ENCODE measurements at places on chromosomes 5 and 9.
A peak's percentile ranks its signal among the peaks of the same experiment; 100 is the strongest.

GRCh38 chr5:135476615-135477581 lies 24.7 kb upstream of the TIFAB start:
- no peak for DNase-seq

DNA sequence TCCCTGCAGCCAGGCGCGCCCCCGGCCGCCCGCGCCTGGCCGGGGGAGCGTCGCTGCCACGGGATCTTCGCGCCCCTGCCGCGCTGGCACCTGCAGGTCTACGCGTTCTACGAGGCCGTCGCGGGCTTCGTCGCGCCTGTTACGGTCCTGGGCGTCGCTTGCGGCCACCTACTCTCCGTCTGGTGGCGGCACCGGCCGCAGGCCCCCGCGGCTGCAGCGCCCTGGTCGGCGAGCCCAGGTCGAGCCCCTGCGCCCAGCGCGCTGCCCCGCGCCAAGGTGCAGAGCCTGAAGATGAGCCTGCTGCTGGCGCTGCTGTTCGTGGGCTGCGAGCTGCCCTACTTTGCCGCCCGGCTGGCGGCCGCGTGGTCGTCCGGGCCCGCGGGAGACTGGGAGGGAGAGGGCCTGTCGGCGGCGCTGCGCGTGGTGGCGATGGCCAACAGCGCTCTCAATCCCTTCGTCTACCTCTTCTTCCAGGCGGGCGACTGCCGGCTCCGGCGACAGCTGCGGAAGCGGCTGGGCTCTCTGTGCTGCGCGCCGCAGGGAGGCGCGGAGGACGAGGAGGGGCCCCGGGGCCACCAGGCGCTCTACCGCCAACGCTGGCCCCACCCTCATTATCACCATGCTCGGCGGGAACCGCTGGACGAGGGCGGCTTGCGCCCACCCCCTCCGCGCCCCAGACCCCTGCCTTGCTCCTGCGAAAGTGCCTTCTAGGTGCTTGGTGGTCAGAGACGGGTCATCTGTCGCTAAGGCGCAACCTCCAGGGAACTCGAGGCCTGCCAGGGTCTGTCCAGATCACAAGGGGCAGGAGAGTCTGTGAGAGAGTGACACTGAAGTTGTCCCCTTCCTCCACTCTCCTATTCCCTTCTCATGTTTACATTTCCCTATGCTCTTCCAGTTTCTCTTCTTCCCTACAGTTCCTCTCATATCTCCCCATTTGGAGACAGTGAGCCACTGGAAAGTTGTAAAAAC lies 1.3 kb downstream of the GPR150 start:
- DNase-seq, result no peak

DNA sequence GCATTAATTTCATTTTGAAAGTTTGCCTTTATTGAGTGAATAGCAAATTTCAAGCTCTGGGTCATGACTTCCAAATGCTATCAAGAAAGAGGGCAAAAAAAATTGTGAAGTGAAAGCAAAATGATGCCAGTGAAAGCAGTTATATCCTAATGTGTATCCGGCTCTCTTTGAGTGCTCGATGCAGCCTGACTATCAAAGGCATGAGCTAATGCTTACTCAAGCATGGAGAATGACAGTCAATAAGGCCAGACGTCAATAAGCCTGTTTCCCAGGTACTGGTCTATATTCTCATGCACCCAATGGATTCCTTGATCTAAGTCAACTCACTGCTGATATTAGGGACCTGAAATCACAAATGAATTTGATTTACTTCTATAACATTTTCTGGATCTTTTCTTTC lies 435.5 kb downstream of the CAAP1 start:
- DNase-seq, result no peak

DNA sequence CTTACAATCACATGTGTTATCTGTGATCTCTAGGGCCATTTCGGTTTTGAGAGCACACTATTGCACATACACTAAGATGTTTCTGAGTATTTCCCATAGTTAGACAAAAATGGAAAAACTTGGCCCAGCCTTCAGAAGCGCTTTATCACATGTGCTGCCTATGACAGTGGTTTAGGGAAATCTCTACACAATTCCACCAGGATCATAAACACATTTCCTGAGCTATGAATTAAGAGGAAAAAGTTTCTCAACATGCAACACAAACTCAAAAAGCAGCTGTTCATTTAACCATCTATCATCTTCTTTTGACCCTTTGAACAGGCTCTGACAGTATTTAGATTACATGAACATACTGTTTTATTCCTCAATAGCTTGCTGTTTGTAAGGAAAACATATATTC lies 15.1 kb downstream of the FGF1 start:
- DNase-seq, result no peak

- no peak for DNase-seq
Observed at GRCh38 chr9:72046630-72047456, 13.6 kb downstream of the C9orf57 start.

DNA sequence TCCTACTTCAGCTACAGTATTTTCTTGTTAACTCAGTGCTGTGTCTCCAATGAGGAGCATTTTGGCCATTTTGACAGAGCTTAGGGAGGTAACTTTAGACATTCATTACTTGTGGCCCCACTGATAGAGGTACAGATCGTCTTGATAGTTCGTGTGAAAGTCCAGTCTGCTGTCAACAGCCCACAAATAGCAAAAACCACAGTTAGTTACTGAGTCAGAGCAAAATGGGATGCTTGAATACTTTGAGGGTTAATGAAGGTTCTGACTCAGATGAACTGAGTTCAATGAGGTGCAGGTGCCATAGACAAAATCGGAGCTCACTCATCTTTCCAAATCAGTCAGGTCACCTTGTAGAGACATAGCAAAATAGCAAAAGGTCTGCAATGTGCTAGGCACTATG lies 163.1 kb upstream of the TLE4 start:
- no peak for DNase-seq

DNA sequence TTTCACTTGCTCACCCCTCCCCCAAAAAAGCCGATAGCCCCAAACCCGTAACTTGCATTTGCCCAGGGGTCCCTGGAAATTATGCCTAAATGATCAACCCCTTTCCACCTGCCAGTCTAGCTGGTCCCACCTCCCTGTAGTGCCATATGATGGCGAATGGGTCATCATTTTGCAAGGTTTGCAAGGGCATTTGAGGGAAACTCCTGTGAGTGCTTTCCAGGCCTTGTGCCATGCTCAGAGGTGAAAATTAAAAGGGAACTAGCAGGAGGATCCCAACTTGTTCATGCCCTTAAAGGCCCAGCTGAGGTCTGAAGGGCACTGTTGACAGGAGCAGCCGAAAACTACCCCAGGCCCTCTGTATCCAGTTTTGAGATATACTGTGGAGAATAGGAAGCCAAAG lies 192.9 kb downstream of the NR3C1 start:
- no peak for DNase-seq

- DNase-seq, result no peak
Observed at GRCh38 chr9:97406620-97407177, 5.2 kb upstream of the TDRD7 start.

DNA sequence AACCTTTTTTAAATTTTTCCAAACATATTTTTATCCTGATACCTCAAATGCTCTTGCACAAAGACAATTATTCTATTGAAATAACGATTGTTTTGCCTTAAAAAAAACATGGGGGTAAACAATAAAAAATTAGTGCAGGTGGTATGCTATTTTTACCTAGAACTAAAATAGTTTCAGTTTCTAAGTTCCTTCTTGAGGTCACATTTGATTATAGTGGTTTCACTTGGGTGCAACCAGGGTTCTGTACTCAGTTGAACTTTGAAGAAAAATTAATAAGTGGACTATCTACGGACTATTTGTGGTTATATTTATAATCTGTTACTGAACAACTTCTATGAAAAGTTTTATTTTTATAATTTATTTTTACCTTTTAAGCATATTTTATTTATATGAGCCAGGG lies 387.1 kb upstream of the IZUMO3 start:
- DNase-seq, result no peak

DNA sequence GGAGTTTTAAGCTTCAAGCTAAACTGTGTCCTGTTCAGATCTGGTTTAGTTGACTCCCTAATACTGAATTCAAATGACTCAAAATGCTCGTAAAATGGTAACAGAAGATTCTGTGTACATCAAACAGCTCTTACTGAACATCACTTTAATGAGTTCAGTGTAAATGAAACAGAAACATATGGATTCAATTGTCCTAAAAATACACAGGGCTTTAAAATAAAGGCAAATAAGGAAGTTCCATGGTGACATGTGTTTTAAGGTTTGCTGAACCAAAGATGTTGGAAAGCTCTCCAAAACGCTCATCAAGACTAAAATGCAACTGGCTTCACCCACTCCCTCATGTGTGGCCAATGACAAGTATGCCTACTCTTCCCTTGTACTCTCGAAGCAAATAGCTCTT lies 340.0 kb upstream of the PIK3R1 start:
- no peak for DNase-seq

GRCh38 chr9:135494791-135495559 lies 5.5 kb upstream of the MRPS2 start:
- DNase-seq, result no peak

DNA sequence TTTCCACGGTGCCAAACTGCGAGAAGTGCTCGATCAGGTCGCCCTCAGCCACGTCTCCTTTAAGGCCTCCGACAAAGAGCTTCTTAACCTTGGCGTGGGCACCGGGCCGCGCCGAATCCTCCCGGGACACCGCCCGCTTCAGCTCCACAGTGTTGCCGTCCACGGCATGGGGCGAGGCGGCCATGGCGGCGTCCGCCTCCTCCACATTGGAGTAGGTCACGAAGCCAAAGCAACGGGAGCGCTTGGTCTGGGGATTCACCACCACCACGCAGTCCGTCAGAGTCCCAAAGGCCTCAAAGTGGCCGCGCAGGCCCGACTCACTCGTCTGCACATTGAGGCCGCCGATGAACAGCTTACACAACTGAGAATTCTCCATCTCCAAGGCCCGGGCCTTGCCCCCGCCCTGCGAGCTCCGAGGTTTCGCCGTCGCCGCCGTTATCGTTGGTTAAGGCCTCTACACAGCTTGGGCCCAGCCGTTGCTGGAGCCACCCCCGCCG lies 424 bp downstream of the HNRNPA0 start:
- no peak for DNase-seq

DNA sequence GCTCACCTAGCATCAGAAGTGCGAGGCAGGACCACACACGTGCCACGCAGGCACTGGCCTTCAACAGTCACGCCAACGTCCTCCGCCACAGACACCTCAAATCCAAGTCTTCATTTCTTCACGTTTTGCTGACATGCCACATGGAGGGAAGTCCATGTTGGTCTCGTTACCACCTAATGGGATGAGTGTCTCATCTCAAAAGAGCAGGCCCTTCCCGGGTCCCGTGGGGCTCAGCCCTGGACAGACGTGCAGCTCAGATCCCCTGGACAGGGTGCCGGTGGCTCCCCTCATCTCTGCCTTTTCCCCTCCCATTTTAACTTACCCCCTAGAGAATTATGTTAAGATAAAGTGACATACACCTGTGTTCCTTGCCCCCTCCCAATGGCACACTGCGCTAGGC lies 76.8 kb downstream of the MRPL36 start:
- no peak for DNase-seq

DNA sequence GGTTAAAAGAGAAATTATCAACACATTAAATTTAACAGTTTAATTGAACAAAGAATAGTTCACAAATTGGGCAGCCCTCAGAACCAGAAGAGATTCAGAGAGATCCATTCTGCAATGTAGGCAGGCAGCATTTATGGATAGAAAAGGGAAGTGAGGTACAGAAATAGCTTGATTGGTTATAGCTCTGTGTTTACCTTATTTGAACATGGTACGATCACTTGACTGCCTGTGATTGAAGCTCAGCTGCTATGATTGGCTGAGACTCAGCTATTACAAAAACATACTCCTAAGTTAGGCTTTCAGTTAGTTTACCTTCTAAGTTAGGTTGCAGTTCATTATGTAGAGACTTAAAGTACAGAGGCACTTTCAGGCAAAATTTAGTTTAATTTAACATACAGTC lies 7.3 kb downstream of the CNTRL start:
- no peak for DNase-seq

- no peak for DNase-seq
Observed at GRCh38 chr5:114447084-114447773, 85.4 kb downstream of the KCNN2 start.

GRCh38 chr5:126433701-126434100 lies 10.5 kb downstream of the GRAMD2B start:
- DNase-seq, result no peak

DNA sequence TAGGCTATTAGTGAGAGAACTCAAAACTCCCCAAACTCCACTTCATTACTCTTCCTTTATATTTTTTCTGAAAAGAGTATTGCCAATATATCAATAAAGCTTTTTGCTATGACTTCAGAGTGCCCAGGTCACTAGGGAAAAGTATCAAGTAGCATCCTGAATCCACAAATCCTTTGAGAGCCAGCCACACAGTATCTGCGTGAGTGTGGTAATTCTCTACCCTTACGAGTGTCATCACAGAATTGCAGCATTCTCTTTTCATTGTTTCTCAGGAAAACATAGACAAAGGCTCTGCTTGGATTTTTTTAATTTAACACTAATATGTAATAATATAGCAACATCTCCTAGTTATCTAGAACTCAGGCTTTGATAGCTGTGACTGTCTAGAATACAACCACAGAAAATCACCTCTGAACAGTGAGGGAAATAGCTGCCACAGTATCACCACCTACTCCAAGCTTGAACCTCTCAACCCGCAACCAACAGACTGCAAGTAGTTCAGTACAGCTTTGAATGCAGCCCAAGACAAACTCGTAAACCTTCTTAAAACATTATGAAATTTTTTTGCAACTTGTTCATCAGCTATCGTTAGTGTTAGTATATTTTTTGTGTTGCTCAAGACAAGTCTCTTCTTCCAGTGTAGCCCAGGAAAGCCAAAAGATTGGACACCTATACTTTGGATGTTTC lies 79.3 kb upstream of the CCDC152 start:
- no peak for DNase-seq

DNA sequence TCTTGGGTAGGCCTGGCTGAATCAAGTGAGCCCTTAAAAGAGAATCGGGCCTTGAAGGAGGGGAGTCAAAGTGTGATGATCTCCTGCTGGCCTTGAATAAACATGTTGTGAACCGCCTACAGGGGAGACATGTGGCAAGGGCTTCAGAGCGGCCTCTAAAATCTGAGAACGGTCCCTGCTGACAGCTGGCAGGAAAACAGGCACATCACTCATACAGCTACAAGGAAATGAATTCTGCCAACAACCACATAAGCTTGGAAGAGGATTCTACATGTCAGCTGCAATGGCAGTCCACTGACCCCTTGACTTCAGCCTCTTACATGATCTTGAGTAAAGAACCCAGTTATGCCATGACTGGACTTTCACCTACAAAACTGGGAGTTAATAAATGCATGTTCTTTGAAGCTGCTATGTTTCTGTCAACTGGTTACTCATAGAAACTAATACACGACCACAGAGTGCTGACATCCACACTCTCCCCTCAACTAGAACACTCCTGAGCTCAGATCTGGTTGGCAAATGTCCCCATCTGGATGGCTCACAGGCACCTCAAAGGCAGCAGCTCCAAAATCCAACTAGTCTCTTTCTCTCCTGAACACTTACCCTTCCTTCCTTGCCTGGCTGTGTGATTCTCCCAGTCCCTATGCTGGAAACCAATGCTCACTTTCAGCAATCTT lies 333.1 kb downstream of the ASTN2 start:
- peak; percentile 66 for DNase-seq

GRCh38 chr9:77602852-77603251 lies 45.3 kb downstream of the GNA14 start:
- no peak for DNase-seq

GRCh38 chr9:86175223-86175622 lies 75.9 kb upstream of the GOLM1 start:
- DNase-seq, result no peak

GRCh38 chr9:82797534-82797933 lies 265.4 kb downstream of the RASEF start:
- DNase-seq, result peak; percentile 8

- DNase-seq, result no peak
Observed at GRCh38 chr5:1380910-1381309, 36.0 kb upstream of the CLPTM1L start.

All from NCI-H446 treated with DMSO at 0.1 percent for 48 hours (cell line).